ENCODE measurements at places on chromosomes 16 and 17.

DNA sequence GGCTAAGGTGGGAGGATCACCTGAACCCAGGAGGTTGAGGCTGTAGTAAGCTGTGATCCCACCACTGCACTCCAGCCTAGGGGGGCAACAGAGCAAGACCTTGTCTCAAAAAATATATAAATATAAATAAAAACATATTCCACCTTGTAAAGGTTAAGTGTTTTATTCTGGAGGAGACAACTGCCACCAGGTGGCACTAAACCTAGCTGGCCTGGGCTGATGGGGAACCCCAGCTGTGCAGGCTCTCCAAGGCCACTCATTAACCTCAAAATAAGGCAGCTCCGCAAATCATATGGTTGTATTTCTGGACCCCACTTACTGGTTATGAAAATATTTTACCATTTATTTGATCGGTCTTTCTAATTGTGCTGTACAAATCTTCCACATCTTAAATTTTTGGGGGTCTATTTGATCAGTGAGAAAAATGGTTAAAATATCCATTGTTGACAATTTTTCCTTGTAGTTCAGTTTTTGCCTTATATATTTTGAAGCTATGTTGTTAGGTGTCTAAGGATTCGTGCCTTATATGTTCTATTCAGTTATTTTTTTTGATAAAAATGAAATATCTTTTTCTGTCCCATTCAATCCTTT, 8.5 kb upstream of the ICAM2 start:
- peak; percentile 61 for DNase-seq

DNA sequence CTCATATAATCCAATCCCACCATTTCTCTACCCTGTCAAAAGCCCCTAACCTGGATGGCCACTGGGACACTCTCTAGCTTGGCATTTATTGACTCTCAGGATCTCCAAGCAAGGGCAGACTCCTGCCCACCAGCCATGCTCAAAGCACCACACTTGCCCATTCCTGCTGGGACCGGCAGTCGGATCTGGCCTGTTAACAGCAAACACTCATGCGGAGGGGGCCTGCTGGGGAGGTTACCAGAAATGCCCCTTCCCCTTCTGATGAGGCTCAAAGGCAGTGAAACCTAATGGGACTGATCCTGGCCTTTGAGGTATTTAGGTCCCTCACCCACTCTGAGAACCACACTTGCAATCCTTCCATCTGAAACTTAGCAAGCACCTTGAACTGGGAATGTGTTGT, 6.5 kb upstream of the CCL1 start:
- no peak for DNase-seq

GRCh38 chr16:49000594-49000993, 281.0 kb downstream of the CBLN1 start:
- DNase-seq, result no peak

DNA sequence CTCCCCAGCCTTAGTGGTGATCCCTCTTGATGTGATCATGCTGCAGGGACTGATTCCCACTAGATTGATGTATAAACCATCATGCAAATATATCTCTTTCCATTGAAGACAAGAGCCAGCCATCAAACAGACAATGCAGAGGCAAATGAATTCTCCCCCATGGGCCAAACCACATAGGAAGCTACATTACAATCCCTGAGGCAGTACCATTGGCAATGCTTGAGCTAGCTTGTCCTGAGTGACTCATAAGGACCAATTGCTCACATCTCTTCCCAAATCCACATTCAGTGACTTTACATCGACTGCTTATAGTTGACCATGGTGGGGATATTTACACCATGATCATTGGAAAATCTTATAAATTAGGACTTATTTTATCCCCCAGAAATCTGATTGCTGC, 242.2 kb downstream of the SHISA9 start:
- DNase-seq, result no peak

DNA sequence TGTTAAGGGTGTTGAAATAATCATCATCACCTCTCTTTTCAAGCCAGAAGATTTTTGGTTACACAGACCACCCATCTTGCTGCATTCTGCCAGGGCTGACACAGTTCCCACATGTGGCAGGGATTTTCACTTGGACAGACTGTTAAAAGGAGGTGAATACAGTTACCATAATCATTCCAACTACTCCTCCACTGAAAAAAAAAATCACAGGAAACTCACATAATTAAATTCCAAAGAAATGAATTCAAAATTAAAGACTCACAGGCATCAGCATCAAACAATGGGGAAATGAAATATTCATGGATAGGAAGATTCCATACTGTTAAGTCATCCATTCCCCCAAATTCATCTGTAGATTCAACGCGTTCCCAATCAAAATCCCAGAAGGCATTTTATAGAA, 209.4 kb downstream of the MRTFB start:
- no peak for DNase-seq

All from Ammon's horn (tissue), 1 donor.